ENCODE measurements at places on chromosomes 3 and 15.

GRCh38 chr3:57749542-57749941 lies 6.6 kb upstream of the SLMAP start:
- DNase-seq = no peak

GRCh38 chr3:87771337-87772192 lies 287.2 kb downstream of the CGGBP1 start:
- DNase-seq = no peak

GRCh38 chr3:2516762-2517441 lies 418.2 kb downstream of the CNTN4 start:
- no peak for DNase-seq

DNA sequence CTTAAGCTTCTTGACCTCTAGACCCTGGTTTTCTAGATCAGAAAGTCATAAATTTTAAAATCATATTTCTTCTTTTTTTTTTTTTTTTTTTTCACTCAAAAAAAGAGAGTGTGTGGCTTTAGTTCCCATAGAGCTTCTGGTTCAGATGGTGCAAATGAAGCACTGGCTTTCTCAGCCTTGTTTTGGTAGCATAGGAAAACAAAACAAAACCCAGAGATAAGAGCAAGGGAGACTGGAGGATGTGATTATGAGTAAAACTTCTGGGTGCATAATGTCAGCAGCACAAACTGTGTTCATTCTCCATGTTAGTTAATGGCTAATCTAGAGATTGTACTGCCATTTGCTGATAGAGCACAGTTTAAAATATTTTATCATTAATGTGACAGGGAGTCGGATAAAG lies 55.4 kb downstream of the RARB start:
- no peak for DNase-seq

- DNase-seq = no peak
Observed at GRCh38 chr3:32297366-32297765, 58.9 kb downstream of the CMTM8 start.

DNA sequence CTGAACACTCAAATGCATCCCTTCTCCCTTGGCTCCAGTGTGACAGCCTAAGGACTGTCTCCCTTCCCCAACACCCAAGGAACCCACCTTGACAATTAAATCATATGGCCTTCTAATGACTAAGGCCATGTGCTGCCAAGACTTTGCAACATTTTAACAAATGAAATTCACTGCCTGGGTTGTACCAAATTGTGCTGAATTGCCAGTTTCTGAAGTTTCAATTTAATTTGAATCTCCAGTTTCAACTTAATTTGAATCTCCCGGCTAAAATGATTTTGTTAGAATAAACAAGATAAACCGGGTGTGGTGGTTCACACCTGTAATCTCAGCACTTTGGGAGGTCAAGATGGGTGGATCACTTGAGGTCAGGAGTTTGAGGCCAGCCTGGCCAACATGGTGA lies 72.4 kb upstream of the RAP2B start:
- no peak for DNase-seq

DNA sequence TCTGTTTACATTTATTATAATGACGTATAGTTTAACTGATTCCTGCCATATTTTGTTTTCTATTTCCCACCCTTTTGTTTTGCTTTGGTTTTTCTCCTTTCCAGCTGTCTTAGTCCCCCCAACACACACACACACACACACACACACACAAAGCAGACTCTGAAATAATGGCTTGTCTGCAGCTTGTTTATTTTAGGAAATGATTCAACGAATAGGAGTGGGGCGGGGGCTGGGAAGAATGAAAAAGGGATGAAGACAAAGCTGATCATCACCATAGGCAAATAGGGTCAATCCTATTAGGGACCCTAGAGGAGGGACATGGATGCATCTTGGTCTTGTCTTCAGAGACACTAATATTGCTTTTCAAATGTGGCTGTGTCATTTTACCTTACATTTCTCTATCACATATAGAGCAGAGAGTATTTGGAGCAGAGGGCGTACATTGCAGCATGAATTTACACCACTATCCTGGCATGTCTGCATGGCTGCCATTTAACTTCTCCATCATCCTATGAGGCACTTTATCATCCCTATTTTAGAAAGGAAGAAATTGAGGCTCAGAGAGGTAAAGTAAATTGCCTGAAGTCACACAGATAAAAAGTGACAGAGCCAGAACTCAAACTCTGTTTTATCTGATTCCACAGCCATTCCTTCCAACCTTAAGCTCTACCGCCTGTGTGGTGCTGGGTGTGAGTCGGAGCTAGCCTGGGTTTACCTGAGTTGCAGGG lies 147.2 kb upstream of the TPM1 start:
- DNase-seq = no peak
